ENCODE measurements at places on chromosomes 3 and 15.

DNA sequence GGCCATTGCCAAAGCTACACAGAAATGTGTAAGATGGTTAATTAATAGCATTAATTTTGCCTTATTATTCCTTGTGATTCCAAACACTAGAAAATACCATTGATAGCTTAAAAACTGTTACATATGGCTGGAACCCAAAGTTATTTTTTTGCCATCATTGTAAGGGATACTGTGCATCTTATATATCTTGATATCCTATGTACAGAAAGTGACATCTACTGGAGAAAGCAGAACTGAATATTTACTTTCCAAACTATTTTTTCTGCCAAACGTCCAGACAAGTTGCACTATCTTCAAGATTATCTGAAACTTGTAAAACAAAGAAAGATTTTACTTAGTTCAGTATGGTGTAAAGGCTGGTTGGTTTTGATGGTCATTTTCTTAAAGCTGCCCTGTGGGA lies 33.3 kb upstream of the MEIS2 start:
- DNase-seq, result no peak

DNA sequence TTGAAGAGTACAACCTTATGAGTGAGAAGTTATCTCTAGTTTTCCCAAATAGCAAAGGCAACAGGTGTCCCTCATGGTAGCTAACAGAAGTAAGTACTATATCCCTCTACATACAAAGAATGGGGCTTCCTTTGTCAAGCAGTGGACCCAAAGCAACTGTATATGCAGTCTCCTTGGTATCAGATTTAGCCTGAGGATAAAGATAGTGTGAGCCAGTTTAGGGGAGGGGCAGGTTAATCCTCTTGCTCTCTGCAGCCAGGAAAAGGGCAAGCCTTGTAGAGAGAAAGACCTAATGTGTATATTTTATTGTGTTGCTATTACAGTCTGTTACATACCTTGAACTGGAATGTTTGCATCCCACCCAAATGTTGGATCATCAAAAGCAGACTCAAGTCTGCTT lies 117.9 kb upstream of the COL8A1 start:
- no peak for DNase-seq

DNA sequence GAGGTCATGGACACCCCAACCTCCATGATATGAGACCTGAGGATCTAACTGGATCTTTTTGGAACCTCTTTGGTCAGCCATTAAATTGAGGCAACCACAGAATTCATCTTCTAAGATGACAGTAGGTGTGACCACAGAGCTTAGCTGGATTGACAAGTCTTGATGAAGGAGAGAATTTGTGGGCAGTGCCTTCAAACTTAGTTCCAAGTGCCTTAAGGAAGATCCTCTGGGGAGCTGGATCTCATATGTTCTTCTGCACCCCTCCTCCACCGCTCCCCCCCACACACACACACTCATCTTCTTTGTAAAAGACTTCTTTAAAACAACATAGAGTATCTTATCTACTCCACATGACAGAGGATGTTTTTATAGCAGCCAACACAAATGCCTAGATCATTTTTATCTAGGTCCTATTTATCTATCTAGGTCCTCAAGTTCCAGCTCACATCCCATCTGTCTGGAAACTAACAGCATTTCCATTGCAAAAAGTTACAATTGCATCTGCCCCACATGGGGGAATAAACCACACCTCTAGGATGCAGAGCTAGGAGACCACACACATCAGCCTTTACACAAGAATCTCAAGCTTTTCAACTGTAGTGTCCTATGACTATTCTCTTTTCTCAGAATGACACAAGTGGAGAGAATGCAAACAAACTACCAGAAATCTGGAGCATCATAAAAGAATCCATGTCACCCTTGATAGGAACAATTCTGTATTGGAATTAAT lies 37.4 kb downstream of the WWTR1 start:
- DNase-seq, result no peak

DNA sequence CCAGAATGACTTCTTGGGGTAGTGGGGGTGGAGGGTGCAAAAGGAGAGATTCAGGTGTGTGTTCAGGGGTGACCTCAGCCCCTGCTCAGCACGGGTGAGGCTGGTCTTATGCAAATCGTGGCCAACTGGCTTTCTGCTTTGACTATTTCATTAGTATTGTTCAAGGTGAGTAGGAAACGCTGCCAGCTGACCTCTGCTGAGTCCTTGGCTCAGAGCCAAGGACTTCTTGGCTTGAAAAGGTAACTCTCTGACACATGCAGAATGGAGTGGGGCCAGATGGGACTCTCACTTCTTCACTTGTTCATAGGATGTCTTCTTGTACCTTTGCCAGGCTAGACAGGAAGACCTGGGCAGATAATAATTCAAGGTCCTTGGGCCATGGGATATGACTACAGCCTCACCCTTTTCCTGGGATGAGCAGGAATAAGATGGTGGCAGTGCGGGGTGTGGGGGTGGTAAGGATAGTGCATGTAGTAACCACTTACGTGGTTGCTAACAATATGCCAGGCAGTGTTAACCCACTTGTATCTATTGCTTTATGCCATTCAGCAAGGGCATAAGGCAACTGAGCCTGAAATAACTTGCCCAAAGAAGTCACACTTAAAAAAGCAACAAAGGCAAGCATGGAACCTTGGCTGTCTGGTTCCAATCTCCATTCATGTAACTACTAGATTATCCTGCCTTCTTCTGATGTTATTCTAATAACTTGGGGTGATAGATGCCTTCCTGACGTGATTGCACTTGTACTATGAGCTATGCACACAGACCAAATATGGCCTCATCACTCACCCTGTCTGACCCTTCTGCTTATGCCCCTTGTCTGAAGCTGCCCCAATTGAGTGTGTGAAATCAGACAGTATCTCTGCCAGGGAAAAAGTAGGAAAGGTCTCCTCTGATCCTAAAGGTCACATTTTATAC lies 193.1 kb downstream of the NR1D2 start:
- no peak for DNase-seq

- no peak for DNase-seq
Measured at GRCh38 chr3:43185983-43186314, 80.1 kb upstream of the POMGNT2 start.

GRCh38 chr3:48621461-48621869 lies at the start of gene TMEM89:
TSS of gene TMEM89 (minus strand) at chr3:48621769. CDS start at chr3:48621756, 13 bp downstream.
- no peak for DNase-seq

DNA sequence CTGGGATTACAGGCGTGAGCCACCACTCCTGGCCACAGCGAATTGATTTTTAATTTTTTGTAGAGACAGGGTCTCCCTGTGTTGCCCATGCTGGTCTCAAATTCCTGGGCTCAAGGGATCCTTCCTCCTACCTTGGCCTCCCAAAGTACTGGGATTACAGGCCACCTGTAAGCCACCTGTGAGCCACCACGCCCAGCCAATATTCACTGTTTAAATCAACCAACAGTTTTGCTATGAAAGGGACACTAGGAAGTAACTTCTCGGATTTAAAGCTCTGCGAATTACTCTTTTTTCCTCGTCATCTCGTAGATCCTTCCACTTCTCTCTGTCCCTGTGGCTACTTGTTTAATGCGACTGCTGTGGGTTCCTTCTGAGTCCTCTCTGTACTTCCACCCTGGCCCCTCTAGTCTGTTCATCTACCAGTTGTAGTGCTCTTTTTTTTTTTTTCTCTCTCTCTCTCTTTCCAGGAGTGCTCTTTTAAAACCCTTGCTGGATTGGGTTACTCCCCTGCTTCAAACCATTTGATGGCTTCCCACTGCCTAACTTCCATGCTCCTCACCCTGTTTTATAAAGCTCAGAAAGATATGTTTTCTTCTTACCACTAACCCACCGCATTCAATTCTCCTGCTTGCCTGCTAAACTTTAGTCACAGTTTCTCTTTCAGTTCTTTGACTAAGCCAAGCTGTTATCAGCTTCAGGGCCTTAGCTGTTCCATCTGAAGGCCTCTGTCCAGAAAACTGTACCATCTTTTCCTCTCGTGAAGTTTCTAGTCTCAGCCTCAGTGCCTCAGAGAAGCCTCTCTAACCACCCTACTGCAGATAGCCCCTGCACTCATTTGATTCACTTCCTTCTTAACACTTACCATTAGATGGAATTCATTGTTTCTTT lies 12.4 kb downstream of the RTF1 start:
- DNase-seq, result no peak

DNA sequence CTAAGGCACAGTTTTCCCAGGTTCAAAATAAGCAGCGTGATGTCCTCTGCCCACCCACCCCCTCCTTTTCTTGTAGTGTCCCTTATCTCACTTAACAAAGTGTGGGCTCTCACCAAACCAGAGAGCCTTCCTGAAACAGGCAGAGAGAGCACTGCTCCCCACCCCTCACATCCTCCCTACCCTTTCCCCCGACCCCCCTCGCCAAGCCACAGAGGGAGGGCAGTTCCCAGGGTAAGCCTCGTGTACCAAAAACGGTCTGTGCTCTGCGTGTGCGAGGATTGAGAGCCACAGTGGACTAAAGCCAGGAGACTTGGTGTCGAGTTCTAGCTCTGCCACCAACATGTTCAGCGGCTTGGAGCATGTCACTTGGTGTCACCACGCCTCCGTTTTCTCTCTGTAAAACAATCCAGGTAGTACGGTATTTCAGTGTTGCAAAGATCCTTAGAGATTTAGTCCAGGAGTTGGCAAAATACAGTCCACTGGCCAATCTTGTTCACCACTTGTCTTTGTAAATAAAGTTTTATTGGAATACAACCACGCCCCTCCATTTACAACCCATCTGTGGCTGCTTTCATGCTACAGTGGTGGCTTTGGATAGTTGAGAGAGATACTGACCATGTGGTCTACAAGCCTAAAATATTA lies 249.9 kb downstream of the OPA1 start:
- no peak for DNase-seq

- no peak for DNase-seq
Measured at GRCh38 chr15:35410775-35411174, 135.2 kb downstream of the DPH6 start.

DNA sequence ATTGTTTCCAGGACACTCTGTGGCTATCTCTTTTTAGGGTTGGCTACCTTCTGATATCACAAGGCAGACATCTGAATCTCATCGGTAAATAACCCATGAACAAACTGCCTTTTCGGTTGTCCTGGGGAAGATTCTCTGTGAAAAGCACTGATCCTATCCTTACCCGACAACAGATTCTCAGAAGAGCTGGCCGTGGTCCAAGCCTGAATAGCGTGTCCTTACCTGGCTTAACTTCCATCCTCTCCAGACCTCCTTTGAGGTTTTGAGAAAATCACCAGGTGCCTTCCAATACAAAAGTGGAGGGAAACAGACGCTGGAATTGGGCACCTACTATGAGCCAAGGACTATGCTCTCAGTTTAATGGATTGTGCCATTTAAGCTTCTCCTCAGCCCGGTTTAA lies 87.4 kb upstream of the ARHGEF3 start:
- no peak for DNase-seq

DNA sequence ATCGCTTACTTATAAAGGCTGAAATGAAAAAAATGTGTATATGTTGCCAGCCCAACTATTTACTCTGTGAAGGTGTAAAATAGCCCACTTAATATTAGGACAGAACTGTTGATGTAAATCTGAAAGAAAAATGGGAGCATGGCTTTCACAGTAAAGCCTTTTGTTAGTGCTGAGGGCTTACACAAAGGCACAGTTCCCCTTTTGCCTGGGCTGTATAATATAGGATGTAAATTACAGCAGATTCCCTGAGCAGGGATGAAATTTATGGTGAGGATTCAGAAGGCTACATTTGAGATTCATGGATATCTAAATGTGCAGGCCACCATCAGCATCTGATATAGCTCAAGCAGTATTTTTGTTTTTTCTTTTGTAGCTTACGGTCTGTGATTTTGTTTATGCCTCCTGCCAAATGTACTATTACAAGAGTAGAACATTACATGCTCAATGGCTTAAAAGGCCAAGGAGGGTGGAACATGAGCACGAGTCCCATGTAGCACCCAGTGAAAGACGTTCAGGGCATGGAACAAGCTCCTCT lies 109.1 kb upstream of the ATP10A start:
- DNase-seq, result no peak

DNA sequence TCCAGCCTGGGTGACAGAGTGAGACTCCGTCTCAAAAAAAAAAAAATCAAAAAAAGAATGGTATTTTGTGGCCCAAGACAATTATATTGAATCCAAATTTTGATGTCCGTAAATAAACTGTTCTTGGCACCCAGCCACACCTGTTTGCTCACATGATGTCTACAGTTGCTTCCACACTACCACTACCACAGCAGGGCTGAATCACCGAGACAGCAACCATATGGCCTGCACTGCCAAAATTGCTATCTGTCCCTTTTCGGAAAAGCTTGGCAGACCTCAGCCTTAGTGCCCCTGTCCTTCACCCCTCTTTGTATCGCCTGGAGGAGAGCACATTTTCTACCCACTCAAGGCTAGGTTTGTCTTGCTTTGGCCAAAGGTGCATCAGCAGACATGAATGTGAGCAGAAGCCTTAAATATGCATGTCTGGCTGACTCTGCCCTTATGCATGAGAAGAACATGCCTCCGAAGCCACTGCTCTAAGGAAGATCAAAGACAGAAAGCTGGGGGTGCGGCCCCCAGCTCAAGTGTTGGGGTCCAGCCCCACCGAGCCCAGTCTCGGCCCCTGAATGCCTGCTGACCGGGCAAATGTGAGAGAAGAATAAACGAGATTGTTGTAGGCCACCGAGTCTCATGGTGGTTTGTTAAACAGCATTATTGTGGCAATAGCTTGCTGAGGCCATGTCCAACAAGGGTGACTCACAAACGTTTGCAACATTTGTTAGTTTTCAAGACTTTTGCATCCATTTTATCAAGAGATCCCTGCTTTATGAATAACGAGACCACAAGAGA lies 108.1 kb downstream of the TPRA1 start:
- no peak for DNase-seq

DNA sequence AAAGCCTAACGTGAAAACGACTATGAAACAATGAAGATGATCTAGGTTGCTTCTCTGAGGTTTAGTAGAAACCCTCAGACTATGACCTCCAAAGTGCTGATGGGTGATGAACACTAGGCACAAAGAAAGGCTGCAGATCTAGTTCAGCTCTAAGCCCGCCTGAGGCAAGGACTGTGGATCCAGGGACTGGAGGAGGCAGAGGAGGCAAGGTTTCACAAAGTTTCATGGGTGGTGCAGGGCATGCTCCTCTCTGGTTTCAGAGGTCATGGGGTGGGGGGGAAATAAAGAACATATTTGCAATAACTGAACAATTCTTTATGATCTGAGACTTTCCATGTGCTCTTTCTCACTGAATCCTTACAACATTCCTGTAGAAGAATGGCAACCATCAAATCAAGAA lies 679.2 kb downstream of the NTRK3 start:
- DNase-seq, result no peak

DNA sequence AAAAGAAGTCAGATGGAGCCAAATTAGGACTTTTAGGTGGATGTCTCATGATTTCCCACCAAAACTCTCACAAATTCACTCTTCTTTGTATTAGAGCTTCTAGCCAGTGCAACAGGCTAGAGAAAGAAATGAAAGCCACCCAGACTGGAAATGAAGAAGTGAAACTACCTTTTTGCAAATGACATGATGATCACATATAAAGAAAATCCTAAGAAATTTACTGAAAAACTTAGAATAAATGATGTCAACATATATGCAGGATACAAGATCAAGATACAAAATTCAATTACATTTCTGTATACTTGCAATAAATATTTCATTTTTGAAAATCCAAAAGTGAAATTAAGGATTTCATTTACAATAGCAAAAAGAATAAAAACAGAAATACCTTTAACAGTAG lies 110.8 kb downstream of the LRIG1 start:
- DNase-seq, result no peak

GRCh38 chr3:150133293-150133692 lies 162.6 kb upstream of the PFN2 start:
- DNase-seq, result no peak

Measured in stimulated activated CD4-positive, alpha-beta T cell treated with anti-CD3 and anti-CD28 coated beads, TNF-alpha, amount 100 ng/mL, for 24 hours (primary cell).